ENCODE measurements at places on chromosomes 7 and 10. TPM values are rescaled to one million over a fixed set of nuclear protein-coding genes. Genes with fewer than 3 reads are reported as not detected.

Gene SLC16A12
- total RNA-seq = 0.67 TPM

Gene ANKRD30A
- 0.86 TPM for total RNA-seq

Gene PAPOLB
- total RNA-seq = not detected

Gene LFNG
- 19.4 TPM for total RNA-seq

Data from A549 treated with Hydrocortisone at 1 μM for 4 hours (cell line).